ENCODE measurements at places on chromosomes 7 and 10.
A peak's percentile ranks its signal among the peaks of the same experiment; 100 is the strongest.

- H3K27ac ChIP-seq = no peak overlapping the region
- H3K4me3 ChIP-seq = no peak overlapping the region
- no peaks in the 10 kb centered on the region for H3K4me1 ChIP-seq
Observed at GRCh38 chr10:44209811-44210210, 175.1 kb downstream of the CXCL12 start.

DNA sequence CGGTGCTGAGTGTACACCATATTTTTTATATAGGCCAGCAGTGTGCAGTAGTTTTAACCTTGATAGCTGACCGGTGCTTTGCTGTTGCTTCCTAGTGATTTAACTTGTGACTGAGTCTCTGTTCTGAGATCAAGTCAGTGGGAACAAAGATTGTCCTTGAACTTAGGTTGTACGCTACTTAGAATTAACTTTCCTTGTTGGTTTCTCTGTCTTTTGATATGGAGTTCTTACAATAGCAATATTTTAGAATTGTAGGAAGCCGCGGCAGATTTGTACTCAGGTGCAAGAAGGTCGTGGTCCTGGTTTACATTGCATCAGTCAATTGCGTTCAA is 1.3 kb downstream of the DDX21 start:
- H3K36me3 ChIP-seq = peaks cover 42% of the 10 kb centered on the region
- H3K27me3 ChIP-seq = no peaks in the 10 kb centered on the region
- peak overlapping the region; percentile 99 for H3K27ac ChIP-seq
- no peak for DNase-seq
- peaks cover 44% of the 10 kb centered on the region for H3K4me1 ChIP-seq
- peak overlapping the region; percentile 99 for H3K4me3 ChIP-seq

DNA sequence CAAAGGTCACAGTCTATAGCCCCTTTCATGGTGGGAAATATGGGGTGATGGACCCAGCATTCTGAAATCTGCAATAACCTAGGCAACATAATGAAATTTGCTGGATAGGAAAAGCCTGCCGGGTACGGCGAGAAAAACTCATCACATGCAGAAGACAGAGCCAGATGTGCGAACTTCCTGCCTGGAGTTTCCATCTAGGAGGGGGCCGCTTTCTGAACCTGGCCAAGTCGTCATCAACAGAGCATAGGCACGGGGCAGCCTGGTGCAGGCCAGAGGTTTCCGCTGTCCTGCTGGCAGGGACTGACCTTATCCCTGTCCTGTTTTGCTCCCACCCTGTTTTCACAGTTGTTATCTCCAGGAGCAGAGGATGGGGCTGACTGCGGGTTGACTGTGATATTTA is 27.4 kb downstream of the CCDC3 start:
- no peaks in the 10 kb centered on the region for H3K4me1 ChIP-seq
- H3K27me3 ChIP-seq = peaks cover 66% of the 10 kb centered on the region
- H3K4me3 ChIP-seq = no peak overlapping the region
- no peak overlapping the region for H3K27ac ChIP-seq

DNA sequence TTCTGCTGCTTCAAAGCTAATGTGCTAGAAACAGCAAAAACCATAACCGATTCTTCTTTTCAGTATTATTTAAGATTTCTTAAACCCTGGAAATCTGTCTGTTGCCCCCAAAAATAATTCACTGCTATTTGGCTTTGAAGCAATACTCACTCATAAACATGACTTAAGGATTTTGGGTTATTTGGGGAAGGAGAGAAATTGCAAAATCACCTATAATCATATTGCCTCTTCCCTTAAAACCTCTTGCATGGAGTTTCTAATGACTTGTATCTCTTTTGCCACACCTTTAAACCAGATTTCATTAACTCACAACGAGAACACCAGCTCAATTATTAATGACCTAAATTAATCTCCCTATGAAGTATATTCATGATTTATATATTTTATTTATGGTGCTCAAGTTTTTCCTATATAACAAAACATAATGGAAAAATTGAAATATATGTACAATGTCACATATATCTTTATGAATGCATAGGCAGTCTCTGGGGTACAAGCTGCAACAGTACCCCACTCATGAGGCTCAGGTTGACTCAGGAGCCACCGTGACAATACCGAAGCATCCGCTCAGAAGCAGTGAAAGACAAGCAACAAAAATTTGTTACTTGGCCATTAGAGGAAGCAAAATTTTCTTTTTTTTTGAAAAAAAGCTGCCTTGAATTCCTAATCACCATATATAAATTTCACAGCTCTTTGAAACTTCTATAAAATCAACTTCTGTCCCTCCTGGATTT is 3.0 kb downstream of the NAMPT start:
- H3K36me3 ChIP-seq = peaks cover 19% of the 10 kb centered on the region
- no peaks in the 10 kb centered on the region for H3K27me3 ChIP-seq
- H3K27ac ChIP-seq = peak overlapping the region; percentile 14
- DNase-seq = no peak
- no peak overlapping the region for H3K4me3 ChIP-seq
- peaks cover 33% of the 10 kb centered on the region for H3K4me1 ChIP-seq

GRCh38 chr7:6691609-6692106 is 15.1 kb downstream of the ZNF12 start:
- no peaks in the 10 kb centered on the region for H3K4me1 ChIP-seq
- no peak for DNase-seq
- H3K27me3 ChIP-seq = no peaks in the 10 kb centered on the region
- H3K4me3 ChIP-seq = no peak overlapping the region
- peaks cover 23% of the 10 kb centered on the region for H3K36me3 ChIP-seq

DNA sequence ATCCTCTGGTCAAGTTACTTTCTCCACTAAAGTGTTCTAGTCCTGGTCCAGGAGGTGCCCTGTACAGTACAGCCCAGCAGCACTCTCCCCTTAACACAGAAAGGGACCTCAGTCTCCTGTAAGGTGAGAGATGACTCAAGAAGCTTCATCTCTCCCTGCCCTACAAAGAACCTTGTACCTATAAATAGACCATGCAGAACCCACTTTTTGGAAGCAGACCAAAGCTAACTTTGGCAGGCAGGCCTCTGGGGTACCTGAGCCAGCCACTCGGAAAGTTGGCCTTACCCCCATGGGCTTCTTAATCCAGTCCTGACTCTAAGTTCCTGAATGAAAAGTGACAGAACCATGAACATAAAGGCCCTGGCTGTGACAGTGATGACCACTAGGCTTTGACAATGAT is 454.8 kb downstream of the KCNMA1 start:
- no peak overlapping the region for H3K27ac ChIP-seq
- H3K36me3 ChIP-seq = no peaks in the 10 kb centered on the region
- H3K27me3 ChIP-seq = peaks cover 79% of the 10 kb centered on the region
- H3K4me1 ChIP-seq = no peaks in the 10 kb centered on the region
- DNase-seq = no peak

DNA sequence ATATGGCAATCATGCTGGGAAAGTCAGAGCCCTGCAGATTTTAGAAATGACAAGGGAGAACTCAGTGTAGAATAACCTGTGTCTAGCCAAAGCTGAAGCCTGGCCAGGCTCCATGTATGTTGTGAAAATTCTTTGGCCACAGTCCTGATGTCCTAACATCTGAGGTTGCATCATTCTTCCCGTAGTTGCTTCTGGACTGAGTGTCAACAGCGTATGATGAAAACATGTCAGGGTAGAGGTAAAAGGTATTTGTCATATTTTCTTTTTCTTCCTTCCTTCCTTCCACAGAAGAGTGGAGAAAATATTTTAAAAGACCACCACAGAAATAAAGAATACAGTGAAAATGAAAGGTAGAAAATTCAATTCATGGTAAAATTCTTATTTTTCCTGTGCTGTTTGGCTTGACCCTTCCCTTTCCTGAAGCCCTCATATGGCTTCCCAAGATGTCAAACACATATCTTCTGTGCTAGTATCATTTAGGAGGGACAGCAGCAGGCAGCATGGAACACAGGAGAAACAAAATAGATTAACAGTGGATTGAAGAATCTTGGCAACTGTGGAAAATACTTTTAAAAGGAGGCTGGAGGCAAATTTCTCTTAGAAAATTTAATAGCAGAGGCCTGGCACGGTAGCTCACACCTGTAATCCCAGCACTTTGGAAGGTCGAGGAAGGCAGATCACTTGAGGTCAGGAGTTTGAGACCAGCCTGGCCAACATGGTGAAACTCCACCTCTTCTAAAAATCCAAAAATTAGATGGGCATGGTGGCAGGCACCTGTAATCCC is 18.9 kb upstream of the NRBF2 start:
- no peak for DNase-seq
- no peak overlapping the region for H3K4me3 ChIP-seq
- H3K27ac ChIP-seq = no peak overlapping the region

DNA sequence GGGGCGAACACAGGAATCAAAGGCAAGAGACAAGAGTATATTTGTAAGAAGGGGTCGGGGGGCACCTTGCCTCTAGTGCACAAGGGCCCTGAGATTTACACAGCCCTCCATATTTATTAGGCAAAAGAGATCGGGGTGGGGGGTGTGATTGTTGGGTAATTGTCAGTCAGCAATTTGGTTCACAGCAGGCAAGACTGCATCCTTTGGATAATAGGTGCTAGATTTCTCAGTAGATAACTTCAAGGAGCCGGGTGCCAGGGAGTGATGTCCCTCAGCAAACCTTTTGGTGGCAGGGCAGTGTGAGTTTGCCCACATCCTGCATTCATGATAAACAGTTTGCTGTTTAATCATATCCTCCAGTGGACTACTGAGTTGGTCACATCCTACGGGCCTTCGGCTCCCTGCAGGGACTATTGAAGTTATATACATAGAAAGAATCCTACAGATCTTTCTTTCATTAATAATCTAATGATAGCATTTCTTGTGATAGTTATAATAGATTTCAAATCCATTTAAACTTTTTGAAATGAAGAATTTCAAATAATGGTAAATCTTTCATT is 178.5 kb downstream of the GNAI1 start:
- no peaks in the 10 kb centered on the region for H3K4me1 ChIP-seq
- DNase-seq = no peak
- H3K4me3 ChIP-seq = no peak overlapping the region
- H3K27ac ChIP-seq = no peak overlapping the region
- no peaks in the 10 kb centered on the region for H3K27me3 ChIP-seq

DNA sequence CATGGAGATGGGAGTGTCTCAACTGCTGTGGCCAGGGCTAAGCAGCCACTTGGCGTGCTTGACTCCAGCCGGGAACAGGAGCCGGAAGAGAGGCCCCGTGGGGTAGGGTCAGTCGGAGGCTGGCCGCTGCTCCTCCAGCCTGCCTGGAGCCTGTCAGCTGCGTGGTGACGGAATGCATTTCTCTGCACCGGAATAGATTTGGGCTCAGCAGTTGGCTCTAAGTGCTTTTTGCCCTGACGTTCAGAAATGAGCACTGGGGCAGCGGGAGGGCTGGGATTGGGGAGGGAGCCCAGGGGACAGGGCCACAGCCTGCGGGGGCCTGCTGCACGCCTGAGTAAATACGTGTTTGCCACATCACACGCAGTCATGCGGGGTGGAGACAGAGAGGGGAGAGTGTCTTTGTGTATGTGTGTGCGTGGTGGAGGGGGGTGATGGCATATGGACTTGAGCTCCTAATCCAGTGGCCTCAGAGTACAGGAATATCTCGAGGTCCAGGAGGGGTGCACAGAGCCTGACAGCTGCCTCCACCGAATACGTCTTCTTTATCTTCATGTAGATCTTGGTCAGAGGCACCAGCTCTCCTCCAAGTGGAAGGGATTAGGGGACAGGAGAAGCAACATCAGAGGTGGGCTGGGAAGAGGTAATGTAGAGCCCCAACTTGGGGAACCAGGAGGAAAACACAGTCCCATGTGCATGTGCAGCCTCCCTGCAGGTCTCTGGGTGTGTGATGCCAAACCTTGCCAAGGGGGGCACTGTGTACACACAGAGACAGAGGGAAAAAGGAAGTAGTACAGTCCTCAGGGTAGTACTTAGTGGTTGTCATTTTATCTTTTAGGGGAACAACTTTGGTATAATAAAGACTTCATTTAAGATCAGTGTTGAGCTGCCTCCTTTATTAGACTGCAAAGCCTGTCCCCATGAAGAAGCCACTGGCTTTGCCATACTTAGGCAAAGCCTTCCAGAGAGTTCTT is 151.4 kb downstream of the CDH23 start:
- no peaks in the 10 kb centered on the region for H3K27me3 ChIP-seq
- H3K36me3 ChIP-seq = peaks cover under 1% of the 10 kb centered on the region
- DNase-seq = no peak
- H3K27ac ChIP-seq = no peak overlapping the region
- no peaks in the 10 kb centered on the region for H3K4me1 ChIP-seq

- no peaks in the 10 kb centered on the region for H3K36me3 ChIP-seq
- H3K27me3 ChIP-seq = no peaks in the 10 kb centered on the region
- H3K4me1 ChIP-seq = no peaks in the 10 kb centered on the region
- DNase-seq = no peak
- no peak overlapping the region for H3K27ac ChIP-seq
Observed at GRCh38 chr7:84117304-84117703, 77.3 kb downstream of the SEMA3A start.

- no peaks in the 10 kb centered on the region for H3K4me1 ChIP-seq
- H3K27ac ChIP-seq = no peak overlapping the region
- no peak overlapping the region for H3K4me3 ChIP-seq
- H3K36me3 ChIP-seq = no peaks in the 10 kb centered on the region
- DNase-seq = no peak
Observed at GRCh38 chr10:29081951-29082685, 206.8 kb upstream of the LYZL1 start.

- no peak overlapping the region for H3K27ac ChIP-seq
- H3K4me1 ChIP-seq = peaks cover 12% of the 10 kb centered on the region
- H3K27me3 ChIP-seq = no peaks in the 10 kb centered on the region
- DNase-seq = no peak
- H3K4me3 ChIP-seq = no peak overlapping the region
- H3K36me3 ChIP-seq = peaks cover 17% of the 10 kb centered on the region
Observed at GRCh38 chr7:156858523-156858922, 34.5 kb downstream of the LMBR1 start.

- H3K36me3 ChIP-seq = no peaks in the 10 kb centered on the region
- peak within 1 kb of the TSS; percentile 42 for H3K4me3 ChIP-seq
- peaks cover 76% of the 10 kb centered on the region for H3K27me3 ChIP-seq
- no peak within 1 kb of the TSS for H3K27ac ChIP-seq
- H3K4me1 ChIP-seq = peaks cover 17% of the 10 kb centered on the region
Observed at GRCh38 chr7:155811895-155812761, at the start of gene SHH. SHH (minus strand) TSS chr7:155812463; CDS start chr7:155812122, 341 bp downstream.

- H3K4me3 ChIP-seq = no peak overlapping the region
- peaks cover 33% of the 10 kb centered on the region for H3K27me3 ChIP-seq
- no peaks in the 10 kb centered on the region for H3K36me3 ChIP-seq
- no peaks in the 10 kb centered on the region for H3K4me1 ChIP-seq
- DNase-seq = no peak
- H3K27ac ChIP-seq = no peak overlapping the region
Observed at GRCh38 chr10:112296908-112297331, 13.7 kb downstream of the TECTB start.

- peaks cover 6% of the 10 kb centered on the region for H3K4me1 ChIP-seq
- H3K4me3 ChIP-seq = no peak overlapping the region
- H3K36me3 ChIP-seq = no peaks in the 10 kb centered on the region
- no peak for DNase-seq
- no peak overlapping the region for H3K27ac ChIP-seq
Observed at GRCh38 chr7:99768471-99768870, 15.5 kb downstream of the CYP3A4 start.

DNA sequence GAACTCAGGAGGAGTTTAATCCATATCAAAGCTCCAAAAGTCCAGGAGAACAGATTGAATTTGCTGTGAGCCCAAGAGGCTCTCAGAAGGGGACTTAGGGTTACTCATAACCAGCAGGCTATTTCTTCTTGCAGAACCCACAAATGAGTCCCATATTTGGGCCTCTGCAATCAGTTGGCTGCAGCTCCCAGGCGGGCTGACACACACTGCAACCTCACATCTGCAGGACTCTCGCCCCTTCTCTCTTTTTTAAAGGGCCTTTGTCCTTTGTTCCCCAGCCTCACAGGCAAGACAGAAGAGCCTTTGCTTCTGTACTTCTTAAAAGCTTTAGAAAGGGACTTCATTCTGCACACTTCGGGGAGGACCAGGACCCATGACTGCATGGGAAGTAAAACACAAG is 26.7 kb downstream of the CREB3L2 start:
- H3K27me3 ChIP-seq = no peaks in the 10 kb centered on the region
- peaks cover 5% of the 10 kb centered on the region for H3K4me1 ChIP-seq
- no peak overlapping the region for H3K27ac ChIP-seq
- H3K4me3 ChIP-seq = no peak overlapping the region
- no peaks in the 10 kb centered on the region for H3K36me3 ChIP-seq
